ENCODE measurements at places on chromosomes 1 and 21.

DNA sequence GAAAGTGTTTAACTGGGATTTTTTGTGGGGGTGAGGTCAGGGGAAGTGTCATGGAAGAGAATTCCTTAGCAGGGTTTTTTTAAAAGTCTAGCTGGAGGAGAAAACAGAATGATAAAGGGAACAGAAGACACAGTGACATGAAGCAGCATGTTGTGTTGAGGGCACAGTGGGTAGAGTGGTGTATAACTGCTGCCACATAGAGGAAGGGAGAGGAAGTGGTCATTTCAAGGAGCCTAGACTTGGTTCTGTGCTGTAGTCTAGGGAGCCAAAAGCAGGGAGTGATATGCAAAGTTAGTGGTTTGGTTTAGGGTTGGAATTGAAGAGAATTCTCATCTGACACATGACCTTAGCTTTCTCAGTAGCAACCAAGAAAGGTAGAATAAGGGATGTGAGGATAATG is 10.2 kb downstream of the EEIG2 start:
- peak; percentile 60 for DNase-seq

DNA sequence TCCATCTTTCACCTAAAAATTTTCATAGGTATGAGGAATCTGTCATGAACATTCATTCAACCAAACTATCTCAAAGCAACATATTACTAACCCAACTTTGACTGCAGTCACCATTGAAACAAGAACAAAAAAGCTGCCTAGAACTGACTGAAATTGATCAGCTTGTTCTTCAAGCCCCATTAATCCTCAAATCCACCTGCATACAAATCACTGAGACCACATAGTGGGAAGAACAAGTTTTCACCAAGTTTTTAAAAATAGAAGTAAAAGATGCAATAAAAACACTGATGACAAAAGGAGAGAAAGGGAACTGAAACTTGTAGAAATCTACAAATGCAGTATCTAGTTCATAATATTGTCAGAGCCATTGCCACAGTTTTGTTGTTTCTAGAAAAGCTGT is 6.1 kb downstream of the SORT1 start:
- no peak for DNase-seq

DNA sequence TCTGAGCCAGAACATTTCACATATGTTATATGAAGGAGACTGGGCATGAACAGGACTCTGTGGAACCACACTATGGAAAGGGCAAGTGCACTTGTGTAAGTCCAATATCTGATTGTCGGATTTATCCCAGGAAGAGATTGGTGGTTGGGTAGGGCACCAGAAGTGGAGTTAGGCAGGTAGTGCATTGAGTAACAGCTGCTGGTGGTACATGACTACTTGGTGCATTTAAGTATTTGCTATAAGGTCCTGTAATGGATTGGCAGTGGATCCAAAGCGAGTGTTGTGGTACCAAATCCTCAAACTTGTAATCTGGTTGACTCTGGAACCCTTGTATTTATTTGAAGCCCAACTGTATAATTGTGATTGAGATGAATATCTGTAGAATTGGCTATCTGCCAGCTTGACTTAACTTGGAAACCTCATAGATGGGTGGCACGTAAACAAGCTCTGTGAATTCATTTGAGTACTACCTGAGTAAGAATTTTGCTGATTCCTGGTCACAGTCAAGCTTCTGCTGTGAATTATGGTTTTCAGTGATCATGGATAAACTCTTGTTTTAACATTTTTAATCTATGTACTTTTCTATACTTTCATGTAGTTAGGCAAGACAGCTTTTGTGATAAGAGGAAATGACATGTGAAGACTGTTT is 21.1 kb downstream of the UBAP2L start:
- DNase-seq: no peak

- DNase-seq: no peak
These were observed 35.8 kb downstream of the TESK2 start for GRCh38 chr1:45455162-45455561.

DNA sequence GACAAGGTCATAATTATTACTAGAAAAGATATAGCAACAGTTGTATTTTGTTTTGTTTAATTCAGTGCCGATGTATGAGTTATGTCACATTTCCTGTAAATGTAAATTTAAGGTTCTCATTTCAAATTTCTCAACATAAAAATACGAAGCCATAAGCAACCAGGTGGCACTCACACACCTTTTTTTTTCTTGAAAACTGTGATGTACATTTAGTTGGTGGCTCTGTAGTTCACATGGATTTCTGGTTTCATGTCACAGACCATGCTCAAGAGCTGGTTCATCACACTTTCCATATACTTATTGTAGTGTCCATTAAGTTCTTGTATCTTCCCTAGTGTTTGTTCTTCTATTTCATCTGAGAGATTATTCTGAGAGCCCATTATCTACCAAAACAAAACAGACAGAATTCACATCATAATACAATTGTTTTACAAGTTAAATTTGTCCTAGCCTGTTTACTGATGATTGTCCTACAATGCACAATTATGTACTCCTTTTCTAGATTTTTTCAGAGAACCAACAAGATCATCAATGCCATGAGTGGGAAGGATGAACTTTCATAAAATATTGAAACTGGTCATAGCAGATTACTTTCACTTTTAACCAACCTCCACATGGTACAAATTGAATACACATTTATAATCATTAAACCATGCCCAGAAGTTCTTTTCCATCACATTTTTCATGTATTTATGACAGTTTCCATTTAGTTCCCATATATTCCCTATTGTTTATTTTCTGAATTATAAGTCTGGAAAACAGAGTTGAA is 17.1 kb downstream of the ATP6V1G3 start:
- DNase-seq: peak; percentile 38

DNA sequence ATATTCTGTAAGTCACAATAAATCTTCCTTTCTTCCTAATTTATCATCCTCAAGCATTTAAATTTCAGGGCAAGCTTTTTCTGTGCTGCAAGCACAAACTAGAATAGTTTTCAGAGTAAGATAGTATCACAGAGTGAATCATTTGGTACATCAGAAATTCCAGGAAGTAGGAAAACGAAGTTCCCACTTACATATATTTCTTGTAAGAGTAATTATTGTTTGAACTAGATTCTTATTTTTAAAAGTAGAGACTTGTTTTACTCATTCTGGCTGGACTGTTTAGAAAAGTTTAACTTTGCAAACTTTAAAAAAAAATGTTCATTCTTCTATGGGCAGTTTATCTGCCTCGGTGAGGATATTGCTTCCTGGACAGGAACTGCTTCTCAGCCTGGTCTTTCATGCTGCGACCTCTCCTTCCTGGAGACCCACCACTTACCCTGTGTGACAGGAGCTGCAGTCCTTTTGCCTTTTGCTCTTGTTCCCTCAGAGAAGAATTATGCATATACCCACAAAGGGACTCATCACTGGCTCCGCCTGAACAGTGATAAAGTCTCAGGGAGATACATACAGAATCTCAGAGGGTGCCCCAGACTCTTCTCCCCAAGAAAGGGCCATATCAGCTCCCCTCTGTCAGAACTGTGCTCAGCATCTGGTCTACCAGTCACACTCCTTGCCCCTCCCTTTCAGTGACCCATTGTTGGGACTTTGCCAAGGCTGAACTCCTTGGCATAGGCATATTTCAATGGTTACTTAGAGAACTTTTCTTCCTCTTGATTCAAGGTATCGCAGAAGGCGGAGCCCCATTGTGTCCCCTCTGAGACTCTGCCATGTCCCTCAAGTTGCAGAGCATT is 102.7 kb upstream of the CD55 start:
- no peak for DNase-seq

DNA sequence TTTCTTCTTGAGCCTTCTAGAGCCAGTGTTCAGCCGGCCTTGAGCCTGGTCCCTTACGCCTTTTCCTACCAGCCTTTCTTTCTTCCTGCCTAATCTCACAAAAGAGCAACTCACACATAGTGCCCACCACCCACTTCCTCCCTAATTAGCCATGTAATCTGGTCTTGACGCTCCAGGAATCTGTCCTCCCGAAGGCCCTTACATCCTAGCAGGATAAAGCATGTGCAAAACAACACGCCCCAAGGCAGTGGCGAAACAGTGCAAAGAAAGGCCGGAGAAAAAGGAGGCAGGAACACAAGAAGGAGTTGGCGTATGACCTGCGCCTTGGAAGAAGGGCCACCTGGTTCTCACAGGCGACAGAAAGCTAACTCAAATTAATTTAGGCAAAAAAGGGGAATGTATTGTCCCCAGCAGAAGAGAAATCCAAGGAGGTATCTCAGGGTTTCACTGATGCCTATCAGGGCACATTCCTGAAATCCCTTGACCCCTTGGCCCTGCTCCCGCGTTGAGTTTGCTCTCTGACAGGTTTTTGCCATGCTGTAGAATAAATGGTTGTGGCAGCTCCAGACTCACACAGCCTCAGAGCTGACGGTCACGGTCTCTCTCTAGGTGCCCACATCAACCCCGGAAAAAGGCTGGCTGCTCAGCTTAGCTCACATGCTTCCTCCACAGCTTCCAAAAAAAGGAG is 79.0 kb downstream of the ZNF281 start:
- no peak for DNase-seq

DNA sequence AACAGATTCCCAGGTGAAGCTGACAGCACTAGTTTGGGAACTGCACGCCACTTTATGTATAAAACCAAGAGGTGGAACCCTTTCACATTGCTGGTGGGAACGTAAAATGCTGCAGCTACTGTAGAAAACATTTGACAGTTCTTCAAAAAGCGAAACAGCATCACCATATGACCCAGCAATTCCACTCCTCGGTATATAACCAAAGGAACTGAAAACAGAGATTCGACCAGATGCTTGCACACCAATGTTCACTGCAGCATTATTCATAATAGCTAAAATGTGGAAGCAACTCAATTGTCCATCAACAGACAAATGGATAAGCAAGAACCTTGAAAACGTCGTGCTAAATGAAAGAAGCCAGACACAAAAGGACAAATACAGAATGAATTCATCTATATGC is 17.5 kb downstream of the RSPH1 start:
- DNase-seq: no peak

Data from activated CD4-positive, alpha-beta T cell treated with anti-CD3 and anti-CD28 coated beads, Interleukin-2, amount 50 U/mL, for 16 hours (primary cell).